Stimulated activated CD8-positive, alpha-beta memory T cell treated with anti-CD3 and anti-CD28 coated beads, Interleukin-15, amount 100 ng/mL, for 1 hour (primary cell): ENCODE measurements at places on chromosomes 7 and 10.

DNA sequence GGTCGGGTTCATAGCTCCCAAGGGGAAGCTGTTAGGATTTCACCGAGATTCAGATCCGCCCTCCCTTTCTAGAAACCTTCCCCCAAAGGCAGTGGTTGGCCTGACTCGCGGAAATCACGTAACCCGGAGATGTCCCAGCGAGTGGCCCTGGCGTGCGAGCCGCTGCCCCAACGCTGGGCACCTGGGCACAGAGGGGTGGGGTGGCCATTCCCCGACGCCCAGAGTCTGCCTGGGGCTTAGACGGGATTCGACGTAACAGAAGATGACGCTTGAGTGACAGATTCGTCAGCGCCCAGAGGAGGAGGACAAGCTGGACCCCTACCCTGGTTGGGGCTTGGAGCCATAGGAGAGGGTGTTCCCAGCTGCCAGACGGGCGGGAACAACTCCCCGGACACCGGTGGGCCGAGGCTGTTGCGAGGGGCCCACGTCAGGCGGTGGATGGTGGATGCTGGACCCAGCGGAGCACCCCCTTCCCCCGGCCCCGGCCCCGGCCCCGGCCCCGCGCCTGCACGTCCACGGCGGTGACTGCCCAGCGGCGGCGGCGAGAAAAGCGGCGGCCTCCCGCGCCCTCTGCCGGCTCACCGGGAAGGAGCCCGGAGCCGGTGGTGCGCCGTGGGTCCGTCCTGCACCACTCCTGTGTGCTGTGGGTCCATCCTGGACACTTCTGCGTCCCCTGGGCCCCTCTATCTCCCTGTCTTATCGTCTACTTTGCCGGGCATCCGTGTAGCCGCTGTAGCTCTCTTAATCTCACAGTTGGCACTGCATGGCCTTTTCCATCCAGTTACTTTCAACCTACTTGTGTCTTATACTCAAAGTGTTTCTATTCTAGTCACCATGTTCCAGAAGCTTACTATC lies 35.4 kb upstream of the KNDC1 start:
- DNase-seq = no peak

GRCh38 chr7:24328050-24328449 lies 44.1 kb downstream of the NPY start:
- DNase-seq = no peak

DNA sequence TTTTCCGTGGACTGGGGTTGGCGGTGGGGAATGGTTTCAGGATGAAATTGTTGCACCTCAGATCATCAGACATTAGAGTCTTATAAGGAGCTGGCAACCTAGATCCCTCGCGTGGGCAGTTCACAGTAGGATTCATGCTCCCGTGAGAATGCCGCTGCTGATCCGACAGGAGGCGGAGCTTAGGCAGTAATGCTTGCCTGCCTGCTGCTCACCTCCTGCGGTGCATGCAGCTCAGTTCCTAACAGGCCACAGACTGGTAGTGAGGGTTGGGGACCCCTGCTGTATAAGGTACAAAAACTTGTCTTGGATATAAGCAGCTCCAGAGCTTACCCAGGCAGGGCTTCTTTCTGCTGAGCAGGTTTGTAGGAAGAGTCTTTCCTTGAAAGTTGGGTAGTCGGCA lies 53.9 kb downstream of the SHH start:
- DNase-seq = no peak

DNA sequence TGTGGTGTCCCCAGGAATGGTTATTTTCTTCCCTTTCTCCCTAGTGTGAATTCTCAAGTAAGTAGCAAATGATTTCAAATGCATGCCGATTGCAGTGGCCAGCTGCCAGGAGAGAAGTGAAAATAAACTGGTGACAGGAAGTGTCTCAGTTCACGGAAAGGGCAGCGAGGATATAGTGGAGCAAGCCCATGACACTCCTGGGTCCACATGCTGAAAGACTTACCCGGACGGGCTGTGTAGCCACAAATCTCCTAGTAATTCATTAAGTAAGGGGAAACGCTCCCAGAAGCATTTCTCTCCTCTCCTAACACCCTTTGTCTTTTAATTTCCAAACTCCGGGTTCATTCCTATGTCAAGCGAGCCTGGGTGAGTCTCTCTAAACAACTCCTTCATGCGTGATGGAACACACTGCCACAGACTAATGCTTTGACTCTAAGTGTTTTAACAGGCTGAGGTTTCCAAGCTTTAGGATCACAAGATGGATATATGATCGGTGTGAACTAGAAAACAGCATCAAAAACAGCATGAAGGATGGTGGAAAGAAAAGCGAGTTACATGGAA lies 125.6 kb downstream of the CYP26A1 start:
- DNase-seq = no peak

GRCh38 chr10:436911-437665 lies 252.4 kb downstream of the DIP2C start:
- no peak for DNase-seq

GRCh38 chr7:78605119-78605518 lies 806.5 kb downstream of the PHTF2 start:
- DNase-seq = no peak

DNA sequence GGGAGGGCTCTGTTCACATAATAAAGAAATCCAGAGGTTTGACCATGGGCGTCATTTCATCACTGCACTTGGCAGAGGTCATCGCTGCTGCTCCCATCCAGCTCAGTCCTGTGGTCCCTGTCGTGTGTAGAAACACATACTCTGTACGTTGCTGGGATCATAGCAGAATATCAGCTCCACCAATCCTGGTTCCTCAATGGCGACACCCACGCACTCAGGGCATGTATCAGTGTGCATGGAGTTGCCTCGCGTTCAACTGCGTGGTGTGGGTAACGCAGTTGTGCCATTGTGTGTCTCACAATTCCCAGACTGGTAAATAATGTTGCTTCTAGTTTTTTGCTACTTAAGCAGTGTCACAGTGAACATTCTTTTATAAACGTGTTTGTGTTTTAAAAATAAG lies 111.1 kb downstream of the LHPP start:
- no peak for DNase-seq

GRCh38 chr10:97724341-97724941 lies 10.9 kb downstream of the MARVELD1 start:
- DNase-seq = no peak

DNA sequence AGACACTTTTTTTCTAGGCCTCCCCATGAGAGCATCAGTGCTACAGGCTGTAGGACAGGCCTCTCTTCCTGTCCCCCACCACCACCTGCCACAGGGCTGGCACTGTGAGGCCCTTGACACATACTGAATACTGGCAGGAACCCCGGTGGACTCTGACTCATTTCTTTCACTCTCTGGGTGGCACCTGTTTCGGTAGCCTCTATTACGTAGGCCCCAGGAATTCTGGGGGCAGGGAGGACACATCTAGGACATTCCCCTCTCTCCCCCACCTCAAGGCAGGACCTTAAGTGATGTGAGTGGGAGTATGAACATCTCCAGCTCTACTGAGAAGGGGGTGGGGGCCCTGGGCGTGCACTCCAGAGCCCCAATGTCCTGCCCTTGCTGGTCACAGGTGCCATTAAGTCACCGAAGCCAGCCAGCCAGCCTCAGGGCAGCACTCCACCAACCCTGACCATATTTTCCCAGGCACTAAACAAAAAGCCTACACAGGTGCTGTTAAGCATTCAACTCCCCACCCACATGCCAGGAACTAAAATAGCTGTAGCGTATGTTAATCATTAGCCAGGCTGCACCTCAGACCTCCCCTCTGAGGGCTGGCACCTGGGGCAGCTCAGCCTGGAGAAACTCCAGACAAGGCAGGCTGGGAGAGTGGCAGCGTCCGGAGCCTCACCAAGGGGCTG lies 8.9 kb downstream of the ANXA11 start:
- DNase-seq = peak; percentile 40

- no peak for DNase-seq
Measured at GRCh38 chr7:1197997-1198625, 34.6 kb upstream of the UNCX start.

DNA sequence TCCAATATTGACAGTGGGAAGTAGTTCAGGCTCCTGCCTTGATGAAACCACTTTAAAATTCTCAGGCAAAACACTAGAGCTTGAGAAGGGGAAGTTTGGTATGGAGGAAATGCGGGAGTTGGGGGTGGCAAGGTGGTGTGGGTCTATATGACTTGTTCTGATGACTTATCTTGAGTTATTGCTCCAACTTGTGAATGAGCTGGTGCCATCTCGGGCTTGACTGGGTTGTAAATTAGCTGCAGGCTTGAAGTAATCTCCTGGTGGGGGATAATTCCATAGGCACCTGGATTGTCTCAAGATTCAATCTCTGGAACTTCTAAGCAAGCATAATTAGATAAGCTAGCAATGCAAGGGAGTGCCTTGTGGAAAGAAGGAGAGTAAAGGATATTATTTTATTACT lies 29.0 kb downstream of the MRPL32 start:
- DNase-seq = no peak

- DNase-seq = no peak
Measured at GRCh38 chr10:60003651-60004523, 97.5 kb upstream of the CCDC6 start.

DNA sequence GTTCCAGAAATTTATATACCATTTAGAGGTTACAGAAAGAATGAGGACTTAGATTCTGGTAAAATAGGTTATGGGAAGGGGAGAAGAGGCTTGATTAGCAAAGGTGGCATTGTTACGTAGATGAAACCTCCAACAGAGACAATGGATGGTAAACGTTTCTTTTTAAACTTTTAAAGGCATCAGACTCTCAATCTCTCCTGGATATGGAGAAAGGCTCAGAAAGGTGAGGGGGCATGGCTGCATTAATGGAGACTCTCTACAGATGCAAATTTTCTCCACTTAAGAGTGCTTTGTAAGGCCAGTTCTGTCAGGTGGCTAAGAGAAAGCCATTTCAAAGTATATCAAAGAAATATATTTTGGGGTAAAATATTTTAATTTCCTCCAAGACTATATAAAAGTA lies 240.9 kb upstream of the PTER start:
- DNase-seq = no peak

GRCh38 chr10:30752481-30752881 lies 122.9 kb upstream of the LYZL2 start:
- no peak for DNase-seq

DNA sequence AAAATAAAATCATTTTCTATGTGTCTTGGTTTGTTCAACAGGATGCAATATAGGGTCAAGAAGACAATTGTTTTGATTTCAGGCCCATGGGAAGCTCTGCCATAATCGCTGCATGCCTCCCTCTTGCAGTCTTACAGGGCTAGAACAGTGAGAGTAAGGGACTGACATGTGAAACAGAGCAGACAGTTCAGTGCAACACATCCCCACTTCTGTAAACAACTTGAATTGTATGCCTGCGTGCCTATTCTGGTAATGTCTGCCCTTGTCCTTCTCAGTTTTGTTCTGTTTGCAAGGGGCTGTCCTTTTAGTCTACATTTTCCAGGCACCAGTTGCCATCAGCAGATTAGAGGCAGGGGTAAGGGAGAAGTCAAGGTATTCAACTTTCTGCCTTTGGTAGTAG lies 34.8 kb upstream of the GPR37 start:
- no peak for DNase-seq

DNA sequence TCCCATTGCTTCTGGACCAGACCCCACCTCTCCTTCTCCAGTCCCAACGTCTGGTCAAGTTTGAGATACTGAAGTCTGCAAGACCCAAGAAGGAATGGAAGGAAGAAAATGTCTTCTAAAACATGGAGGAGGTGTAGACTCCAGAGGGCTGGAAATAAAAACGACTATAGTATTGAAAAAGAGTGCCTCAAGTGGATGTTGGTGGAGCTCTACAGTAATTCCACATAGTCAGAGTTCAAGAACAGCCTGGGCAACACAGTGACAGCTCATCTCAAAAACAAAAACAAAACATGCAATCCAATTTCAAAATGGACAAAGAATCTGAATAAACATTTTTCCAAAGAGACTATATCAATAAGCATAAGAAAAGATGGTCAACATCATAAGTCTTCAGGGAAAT lies 2.3 kb upstream of the PCGF6 start:
- no peak for DNase-seq
